Hindlimb muscle (tissue), 1 donor: ENCODE measurements at places on chromosomes 5 and 9. TPM values are rescaled to one million over a fixed set of nuclear protein-coding genes. Genes with fewer than 3 reads are reported as not detected.

- no peak for DNase-seq
These were observed 92.0 kb downstream of the THBS4 start for GRCh38 chr5:80127116-80127552.

MEGF10 gene
- 43.1 TPM for polyA plus RNA-seq

DNA sequence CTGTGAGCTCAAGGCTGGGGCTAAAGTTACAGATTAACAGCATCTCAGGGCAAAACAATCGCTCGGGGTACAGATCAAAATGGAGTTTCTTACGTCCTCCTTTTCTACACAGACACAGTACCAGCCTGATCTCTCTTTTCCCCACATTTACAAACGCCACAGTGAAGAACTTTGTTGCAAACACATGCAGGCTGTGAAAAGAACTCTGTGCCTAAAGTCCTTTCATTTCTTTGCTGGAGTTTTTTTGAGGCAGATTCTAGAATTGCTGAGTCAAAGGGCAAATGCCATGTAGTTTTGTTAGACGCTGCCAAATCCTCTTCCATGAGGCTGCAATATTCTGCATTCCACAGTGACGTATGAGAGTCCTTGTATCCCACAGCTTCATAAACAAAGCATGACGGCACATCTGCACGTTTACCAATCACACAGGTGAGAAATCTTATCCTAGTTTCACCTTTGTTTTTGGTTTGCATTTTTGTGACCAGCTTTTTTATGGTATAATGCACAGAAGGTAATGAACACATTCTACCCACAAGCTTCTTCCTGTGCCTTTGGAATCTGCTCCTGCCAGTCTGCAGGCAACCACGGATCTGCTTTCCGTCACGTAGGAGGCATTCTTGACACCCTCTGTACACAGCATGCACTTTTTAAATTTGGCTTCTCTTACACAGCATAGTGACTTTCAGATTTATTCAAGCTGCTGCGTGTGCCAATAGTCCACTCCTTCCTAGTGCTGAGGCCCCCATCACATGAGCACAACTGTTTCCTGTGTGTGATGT is 44.6 kb upstream of the LPCAT1 start:
- DNase-seq = peak; percentile 38

CHSY3 gene
- 4.4 TPM for polyA plus RNA-seq

DNA sequence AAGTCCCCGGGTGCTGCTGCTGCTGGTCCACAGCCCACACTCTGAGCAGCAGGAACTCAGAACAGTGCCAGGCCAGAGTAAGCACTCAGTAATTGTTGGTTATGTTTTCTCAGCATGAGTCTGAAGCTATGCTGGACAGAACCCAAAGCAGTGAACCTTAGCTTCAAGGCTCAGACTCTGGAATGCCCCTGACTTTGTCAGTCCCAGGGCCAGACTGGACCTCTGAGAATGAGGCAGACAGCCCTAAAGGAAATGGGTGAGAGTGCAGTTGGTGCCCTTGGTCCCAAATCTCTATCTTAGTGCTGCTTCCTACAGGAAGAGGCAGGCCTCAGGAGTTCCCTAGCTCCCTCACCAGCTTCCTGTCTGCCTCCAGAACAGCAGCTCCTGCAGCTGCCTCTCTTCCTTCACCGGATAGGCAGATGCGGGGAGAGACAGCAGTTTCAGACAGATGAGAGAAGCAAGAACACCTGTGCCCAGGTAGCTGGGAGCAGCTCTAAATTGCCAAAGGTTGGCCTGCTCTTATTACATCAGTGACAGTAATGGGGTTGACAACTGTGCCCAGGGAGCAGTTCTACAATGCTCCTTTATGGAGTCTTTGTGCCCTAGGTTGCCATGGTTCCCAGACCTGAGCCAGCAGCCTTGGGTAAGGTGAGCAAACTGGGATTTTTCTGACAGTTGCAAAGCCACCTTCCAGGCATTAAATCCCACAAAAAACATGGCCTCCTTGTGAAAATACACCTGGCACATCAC is 82.2 kb upstream of the CXCL14 start:
- no peak for DNase-seq

DNA sequence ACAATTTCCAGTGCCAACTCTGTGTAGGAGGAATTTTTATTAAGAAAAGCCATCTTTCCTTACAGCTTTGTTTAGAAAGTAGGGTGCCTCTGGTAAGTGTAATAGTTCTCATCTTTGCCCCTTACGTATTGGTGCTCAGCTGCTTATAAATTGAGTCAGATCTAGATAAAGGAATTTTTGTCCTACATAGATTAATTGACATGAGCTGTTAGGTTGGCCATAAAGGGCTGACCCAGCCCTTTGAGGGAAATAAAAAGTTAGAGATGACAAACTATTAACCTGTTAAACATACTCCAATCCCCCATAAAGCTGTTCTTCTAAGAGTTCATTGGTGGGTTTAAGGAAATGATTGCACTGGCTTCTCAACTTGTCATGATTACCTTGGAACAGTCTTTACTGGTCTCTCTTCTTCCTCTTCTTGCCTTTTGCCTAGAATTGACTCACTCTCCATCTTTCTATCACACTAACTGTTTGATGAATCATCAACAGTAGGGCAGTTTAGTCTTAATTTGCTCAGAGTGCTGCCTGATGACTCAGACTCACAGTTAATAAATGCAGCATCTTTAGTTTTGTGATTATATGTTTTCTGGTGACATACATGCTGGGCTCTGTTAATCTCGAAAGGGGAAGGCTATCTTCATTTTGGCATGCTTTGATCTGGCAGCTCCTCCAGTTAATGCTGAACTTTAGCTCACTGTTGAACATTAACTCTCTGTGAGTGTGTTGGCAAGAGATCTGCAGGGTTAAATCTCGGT is 51.7 kb downstream of the ARHGAP26 start:
- DNase-seq = no peak

GDA gene
- polyA plus RNA-seq = 0.30 TPM

SFXN1 gene
- 22.2 TPM for polyA plus RNA-seq

IL3 gene
- not detected for polyA plus RNA-seq

- no peak for DNase-seq
These were observed 66.4 kb downstream of the COL5A1 start for GRCh38 chr9:134707731-134708671.

DNA sequence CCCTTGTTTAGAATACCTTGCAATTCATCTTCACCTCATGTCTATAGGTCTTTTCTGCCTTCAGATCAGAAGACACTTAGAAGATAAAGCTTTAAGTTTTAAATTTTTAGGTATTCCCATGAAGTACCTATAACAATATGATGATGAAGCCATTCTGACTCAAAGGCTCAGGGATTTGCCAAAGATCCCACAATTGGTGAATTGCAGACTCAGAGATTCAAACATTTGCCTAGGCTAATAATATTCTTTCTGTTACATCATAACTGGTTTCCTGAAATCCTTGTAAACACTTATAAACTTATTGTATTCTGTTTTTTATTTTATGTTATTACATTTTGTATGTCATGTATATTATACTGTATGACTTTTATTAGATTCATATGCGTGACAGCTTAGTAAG is 62.8 kb upstream of the ZFAND5 start:
- DNase-seq = no peak

DNA sequence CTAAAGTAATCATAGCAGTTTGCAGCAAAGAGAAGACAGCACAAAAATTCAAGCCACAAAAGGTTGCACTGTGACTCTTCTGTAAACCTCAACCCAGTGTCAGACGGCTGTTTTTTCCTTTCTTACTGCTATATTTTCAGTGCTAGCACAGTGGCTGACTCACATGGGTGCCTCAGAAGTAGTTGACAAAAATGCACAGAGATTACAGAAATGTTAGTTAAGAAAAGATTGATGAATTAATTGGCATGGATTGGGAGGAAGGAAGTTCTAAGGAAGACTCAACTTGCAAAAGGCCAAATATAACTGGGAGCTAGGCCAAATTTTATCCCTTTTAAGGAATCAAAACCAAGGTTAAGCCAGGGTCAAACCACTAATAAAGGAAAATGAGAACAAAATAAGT is 43.7 kb upstream of the ITGA1 start:
- no peak for DNase-seq

PROB1 gene
- polyA plus RNA-seq = 55.2 TPM

DNA sequence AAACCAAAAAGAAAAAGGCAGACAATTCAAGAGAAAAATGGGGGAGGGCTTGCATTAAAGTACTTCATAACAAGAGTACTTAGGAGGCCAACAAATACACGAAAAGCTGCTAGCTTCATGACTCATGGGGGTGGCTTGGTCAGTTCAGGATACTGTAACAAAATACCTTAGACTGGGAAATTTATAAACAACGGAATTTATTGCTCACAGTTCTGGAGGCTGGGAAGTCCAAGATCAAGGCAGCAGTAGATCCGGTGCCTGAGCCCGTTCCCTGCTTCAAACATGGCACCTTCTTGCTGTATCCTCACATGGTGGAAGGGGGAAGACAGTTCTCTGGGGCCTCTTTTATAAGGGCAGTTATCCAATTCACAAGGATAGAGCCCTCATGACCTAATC is 111.4 kb downstream of the C9orf50 start:
- no peak for DNase-seq

GRM6 gene
- polyA plus RNA-seq = 0.72 TPM

GRCh38 chr5:90161414-90161813 is 248.1 kb downstream of the CETN3 start:
- DNase-seq = peak; percentile 10

HAND1 gene
- not detected for polyA plus RNA-seq

- DNase-seq = no peak
These were observed 15.3 kb downstream of the IL5 start for GRCh38 chr5:132528021-132528420.

SPATA31A1 gene
- polyA plus RNA-seq = not detected

DNA sequence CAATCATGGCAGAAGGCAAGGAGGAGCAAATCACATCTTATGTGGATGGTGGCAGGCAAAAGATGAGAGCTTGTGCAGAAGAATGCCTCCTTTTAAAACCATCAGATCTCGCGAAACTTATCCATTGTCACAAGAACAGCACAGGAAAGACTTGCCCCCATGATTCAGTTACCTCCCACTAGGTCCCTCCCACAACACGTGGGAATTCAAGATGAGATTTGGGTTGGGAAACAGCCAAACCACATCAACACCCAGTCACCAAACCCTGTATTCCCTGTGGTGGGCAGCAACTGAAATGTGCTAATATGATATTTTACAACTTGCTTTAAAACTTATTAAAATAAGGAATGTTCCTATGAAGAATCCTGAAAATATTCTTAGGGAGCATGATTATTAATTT is 54.2 kb downstream of the RASGRF2 start:
- no peak for DNase-seq

GRCh38 chr5:82694711-82695285 is 382.4 kb downstream of the TMEM167A start:
- no peak for DNase-seq

GRCh38 chr5:99771296-99771695 is 763.9 kb upstream of the FAM174A start:
- DNase-seq = no peak

DNA sequence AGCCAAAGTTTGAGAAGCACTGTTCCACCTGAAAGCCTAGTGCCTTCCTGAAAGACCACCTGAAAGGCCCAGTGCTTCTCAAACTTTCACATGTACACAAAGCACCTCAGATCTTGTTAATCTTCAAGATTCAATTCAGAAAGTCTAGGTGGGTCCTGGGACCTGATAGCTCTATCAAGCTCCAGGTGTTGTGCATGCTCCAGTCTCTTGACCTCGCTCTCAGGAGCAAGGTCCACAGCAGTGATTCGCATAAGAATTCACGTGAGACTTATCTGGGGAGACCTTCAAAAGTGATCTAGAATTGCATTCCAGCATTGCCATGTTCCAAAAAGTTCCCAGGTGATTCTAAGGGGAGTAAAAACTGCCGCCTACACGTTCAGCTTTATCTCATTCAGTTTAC is 102.1 kb downstream of the PIK3R1 start:
- no peak for DNase-seq

GRCh38 chr5:83628360-83628759 is 92.3 kb downstream of the HAPLN1 start:
- DNase-seq = no peak

GRCh38 chr5:81345411-81346003 is 44.1 kb downstream of the ZCCHC9 start:
- DNase-seq = no peak

GRCh38 chr9:17425384-17425783 is 153.5 kb upstream of the SH3GL2 start:
- no peak for DNase-seq

GRCh38 chr9:7164440-7165330 is 406.9 kb downstream of the KDM4C start:
- DNase-seq = no peak

- no peak for DNase-seq
These were observed 69.1 kb downstream of the ADAMTS2 start for GRCh38 chr5:179275941-179276837.

RIGI gene
- 6.9 TPM for polyA plus RNA-seq

DNA sequence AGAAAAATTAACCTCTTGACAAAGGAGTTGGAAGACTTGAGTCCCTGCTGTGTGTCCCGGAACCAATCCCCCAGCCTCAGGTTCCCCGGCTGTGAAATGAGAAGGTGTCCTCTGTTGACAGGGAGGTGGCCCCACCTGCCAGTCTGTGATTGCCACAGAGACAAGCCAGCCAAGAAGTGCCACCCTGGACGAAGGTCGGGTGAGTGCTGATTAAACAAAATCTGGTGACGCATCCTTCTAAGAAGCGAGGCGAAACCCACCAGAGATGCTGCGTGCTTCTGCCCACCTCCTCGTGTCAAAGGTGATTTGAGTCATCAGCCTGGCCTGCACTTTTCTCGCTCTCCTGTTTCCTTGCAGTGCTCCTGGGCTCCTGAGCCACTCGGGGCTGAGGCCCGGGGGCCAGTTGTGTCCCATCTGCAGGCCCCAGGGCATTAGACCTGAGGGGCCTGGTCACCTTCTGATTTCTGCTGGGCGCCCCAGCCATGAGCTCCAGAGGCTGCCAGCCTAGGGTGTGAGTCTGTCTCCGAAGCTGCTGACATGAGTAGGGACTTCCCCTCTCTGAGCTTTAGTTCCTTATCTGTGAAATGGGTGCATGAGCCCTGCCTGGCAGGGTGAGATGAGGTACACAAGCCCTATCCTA is 28.7 kb downstream of the NEK6 start:
- no peak for DNase-seq

PCDHGC3 gene
- 119 TPM for polyA plus RNA-seq
